ENCODE measurements at places on chromosomes 2 and 18. TPM values are rescaled to one million over a fixed set of nuclear protein-coding genes. Genes with fewer than 3 reads are reported as not detected.

DNA sequence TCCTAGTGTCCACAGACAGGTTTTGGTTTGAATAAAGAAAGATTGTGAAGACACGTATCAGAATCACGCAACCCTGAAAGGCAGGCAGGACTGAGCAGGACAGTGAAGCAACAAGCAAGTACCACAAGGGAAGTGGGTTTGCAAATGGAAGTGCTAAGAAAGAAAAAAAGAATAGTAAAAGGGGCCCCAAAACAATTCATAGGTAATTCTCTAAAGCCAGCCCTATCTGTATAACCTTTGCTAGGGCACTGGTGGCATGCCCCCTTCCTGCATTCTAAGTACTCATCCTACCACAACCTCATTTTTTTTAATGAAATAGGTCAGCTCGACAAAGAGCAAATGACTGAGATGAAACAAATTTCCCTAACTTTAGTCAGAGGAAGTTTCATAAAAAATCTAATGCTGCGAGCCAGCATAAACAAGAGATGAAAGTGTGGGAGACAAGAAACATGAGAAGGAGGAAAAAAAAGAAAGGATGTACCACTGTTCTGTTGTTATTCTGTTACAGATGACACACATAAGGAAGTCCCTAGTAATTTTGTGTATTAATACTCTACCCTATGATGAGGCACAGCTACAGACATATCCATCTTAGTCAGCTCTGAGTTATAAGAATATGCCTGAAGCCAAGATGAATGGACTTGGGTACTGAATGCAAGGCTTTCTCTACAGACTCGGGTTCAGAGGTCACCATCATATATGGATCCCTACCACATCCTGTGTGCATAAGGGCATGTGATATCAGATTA, 32.2 kb downstream of the IKZF2 start:
- H3K4me1 ChIP-seq, result no peaks in the 10 kb centered on the region
- no peak overlapping the region for H3K27ac ChIP-seq
- DNase-seq, result no peak
- H3K36me3 ChIP-seq, result no peaks in the 10 kb centered on the region

GRCh38 chr18:78939105-78939504, 40.5 kb upstream of the SALL3 start:
- H3K36me3 ChIP-seq, result no peaks in the 10 kb centered on the region
- no peak overlapping the region for H3K4me3 ChIP-seq
- no peak overlapping the region for H3K27ac ChIP-seq
- no peak for DNase-seq
- no peaks in the 10 kb centered on the region for H3K4me1 ChIP-seq

GRCh38 chr2:109128616-109129355, at the start of gene SH3RF3:
Gene SH3RF3 (plus strand): TSS chr2:109129205.
- no peaks in the 10 kb centered on the region for H3K36me3 ChIP-seq
- no peaks in the 10 kb centered on the region for H3K4me1 ChIP-seq
- H3K27ac ChIP-seq, result peak within 1 kb of the TSS; percentile 42
- DNase-seq, result no peak

GRCh38 chr2:176457481-176457880, 188.2 kb downstream of the MTX2 start:
- no peak overlapping the region for H3K27ac ChIP-seq
- no peak for DNase-seq
- no peaks in the 10 kb centered on the region for H3K4me1 ChIP-seq

- DNase-seq, result no peak
- H3K27me3 ChIP-seq, result no peaks in the 10 kb centered on the region
- peaks cover 2% of the 10 kb centered on the region for H3K4me1 ChIP-seq
- no peak overlapping the region for H3K4me3 ChIP-seq
- H3K36me3 ChIP-seq, result no peaks in the 10 kb centered on the region
These were observed 27.8 kb downstream of the CHN1 start for GRCh38 chr2:174977364-174977763.

- H3K36me3 ChIP-seq, result no peaks in the 10 kb centered on the region
- H3K4me1 ChIP-seq, result no peaks in the 10 kb centered on the region
- no peak overlapping the region for H3K27ac ChIP-seq
- no peak overlapping the region for H3K4me3 ChIP-seq
- DNase-seq, result no peak
These were observed 1058.7 kb upstream of the KLHL29 start for GRCh38 chr2:22326250-22326649.

GRCh38 chr2:66565291-66565690, 130.4 kb downstream of the MEIS1 start:
- H3K27me3 ChIP-seq, result no peaks in the 10 kb centered on the region
- DNase-seq, result no peak
- H3K4me3 ChIP-seq, result no peak overlapping the region
- no peaks in the 10 kb centered on the region for H3K4me1 ChIP-seq
- H3K27ac ChIP-seq, result no peak overlapping the region
- H3K36me3 ChIP-seq, result no peaks in the 10 kb centered on the region

- no peak overlapping the region for H3K27ac ChIP-seq
- no peaks in the 10 kb centered on the region for H3K36me3 ChIP-seq
- H3K27me3 ChIP-seq, result no peaks in the 10 kb centered on the region
These were observed 41.8 kb downstream of the TIMM21 start for GRCh38 chr18:74190086-74190485.

- H3K4me3 ChIP-seq, result no peak overlapping the region
- peak overlapping the region; percentile 67 for H3K27ac ChIP-seq
- DNase-seq, result no peak
- H3K27me3 ChIP-seq, result no peaks in the 10 kb centered on the region
- H3K36me3 ChIP-seq, result peaks cover 40% of the 10 kb centered on the region
These were observed 23.5 kb downstream of the HADHB start for GRCh38 chr2:26268213-26268612.

GRCh38 chr2:240239325-240239724, 98.9 kb upstream of the OTOS start:
- H3K36me3 ChIP-seq, result no peaks in the 10 kb centered on the region
- no peak overlapping the region for H3K27ac ChIP-seq
- DNase-seq, result no peak

- H3K36me3 ChIP-seq, result no peaks in the 10 kb centered on the region
- H3K4me3 ChIP-seq, result no peak overlapping the region
- DNase-seq, result no peak
- no peak overlapping the region for H3K27ac ChIP-seq
- no peaks in the 10 kb centered on the region for H3K4me1 ChIP-seq
- H3K27me3 ChIP-seq, result no peaks in the 10 kb centered on the region
These were observed 475.5 kb downstream of the SOX11 start for GRCh38 chr2:6167592-6168138.

- no peaks in the 10 kb centered on the region for H3K27me3 ChIP-seq
- no peak overlapping the region for H3K27ac ChIP-seq
- no peaks in the 10 kb centered on the region for H3K4me1 ChIP-seq
- no peak for DNase-seq
- no peaks in the 10 kb centered on the region for H3K36me3 ChIP-seq
These were observed 67.8 kb downstream of the NXPH2 start for GRCh38 chr2:138712212-138712979.

DNA sequence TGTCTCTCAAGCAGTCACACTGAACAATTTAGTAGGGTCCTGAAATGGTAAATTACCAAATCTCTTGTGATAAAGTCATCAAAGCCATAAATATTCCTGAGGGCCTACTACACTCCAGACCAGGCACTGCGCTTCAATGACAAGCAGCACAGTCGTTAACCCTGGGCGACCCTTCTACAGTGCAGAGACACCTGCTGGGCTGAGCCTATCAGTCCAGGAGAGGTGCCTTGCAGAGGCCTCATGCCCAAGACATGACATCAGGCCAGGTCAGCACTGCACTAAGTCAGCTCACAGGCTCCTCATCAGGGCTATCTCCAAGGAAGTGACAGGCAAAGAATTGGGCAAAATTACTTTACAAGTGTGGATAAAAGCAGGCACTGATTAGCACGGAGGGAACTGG, 166.4 kb upstream of the EPB41L3 start:
- H3K27me3 ChIP-seq, result no peaks in the 10 kb centered on the region
- H3K27ac ChIP-seq, result no peak overlapping the region
- H3K4me1 ChIP-seq, result no peaks in the 10 kb centered on the region
- no peak overlapping the region for H3K4me3 ChIP-seq
- no peak for DNase-seq

DNA sequence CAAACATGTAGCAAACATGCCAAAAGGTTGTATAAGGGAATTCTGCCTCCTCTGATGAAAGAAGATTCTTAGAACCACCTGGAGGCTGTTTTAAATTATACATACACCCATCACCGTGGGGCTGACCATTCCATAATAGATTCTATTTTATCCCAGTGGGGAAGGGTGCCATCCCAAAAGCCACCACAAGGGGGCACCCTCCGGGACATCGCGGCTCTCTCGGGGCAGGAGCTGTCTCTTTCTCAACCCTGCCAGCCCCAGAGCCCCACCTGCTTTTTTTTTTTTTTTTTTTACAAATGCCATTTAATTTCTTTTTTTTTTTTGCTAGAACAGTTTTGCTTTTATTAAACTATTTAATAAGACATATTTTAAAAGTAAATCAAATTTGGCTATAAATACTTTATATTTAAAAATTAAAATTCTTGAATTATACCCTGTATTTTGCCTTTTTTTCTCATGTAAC, 8.6 kb upstream of the MTCL1 start:
- no peaks in the 10 kb centered on the region for H3K27me3 ChIP-seq
- no peaks in the 10 kb centered on the region for H3K36me3 ChIP-seq
- H3K4me3 ChIP-seq, result no peak overlapping the region
- no peaks in the 10 kb centered on the region for H3K4me1 ChIP-seq
- DNase-seq, result peak; percentile 92
- H3K27ac ChIP-seq, result no peak overlapping the region

- DNase-seq, result no peak
- no peak overlapping the region for H3K4me3 ChIP-seq
- H3K27me3 ChIP-seq, result no peaks in the 10 kb centered on the region
- H3K36me3 ChIP-seq, result no peaks in the 10 kb centered on the region
These were observed 401.1 kb upstream of the CHAC2 start for GRCh38 chr2:53366543-53366942.

DNA sequence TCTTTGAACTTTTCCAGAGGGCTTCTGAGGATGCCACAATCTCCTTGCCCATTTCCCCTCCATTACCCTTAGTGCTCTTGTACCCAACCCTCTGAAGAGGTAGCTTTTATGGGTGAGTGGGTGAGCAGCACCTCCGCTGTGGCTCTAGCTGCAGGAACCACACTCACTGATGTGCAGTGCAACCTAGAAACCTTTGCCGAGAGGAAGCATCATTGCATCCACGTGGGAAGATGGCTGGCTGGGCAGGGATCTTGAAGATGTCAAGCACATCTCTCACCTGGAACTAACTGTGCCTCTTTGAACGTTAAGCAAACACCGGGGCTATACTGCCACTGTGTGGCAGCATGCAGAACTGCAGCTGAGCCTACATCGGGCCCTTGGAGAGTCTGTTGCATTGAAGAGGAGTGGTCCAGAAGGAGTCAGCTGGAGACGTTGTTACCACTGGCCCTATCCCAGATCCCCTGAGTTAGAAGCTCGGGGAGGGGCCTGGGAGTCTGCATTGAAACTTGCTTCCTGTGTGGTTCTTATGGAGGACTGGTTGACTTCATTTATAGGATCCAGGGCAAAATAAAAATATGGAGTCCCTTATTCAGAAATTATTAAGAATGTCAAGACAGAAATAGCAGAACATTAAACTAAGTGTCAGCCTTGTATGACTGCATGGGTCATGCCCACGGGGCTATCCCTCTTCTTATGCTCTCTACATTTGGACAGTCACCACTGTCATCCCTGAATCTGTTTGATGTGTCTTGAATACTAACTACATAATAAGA, 28.7 kb downstream of the IGFBP5 start:
- no peaks in the 10 kb centered on the region for H3K36me3 ChIP-seq
- H3K4me3 ChIP-seq, result no peak overlapping the region
- no peaks in the 10 kb centered on the region for H3K27me3 ChIP-seq
- no peaks in the 10 kb centered on the region for H3K4me1 ChIP-seq

DNA sequence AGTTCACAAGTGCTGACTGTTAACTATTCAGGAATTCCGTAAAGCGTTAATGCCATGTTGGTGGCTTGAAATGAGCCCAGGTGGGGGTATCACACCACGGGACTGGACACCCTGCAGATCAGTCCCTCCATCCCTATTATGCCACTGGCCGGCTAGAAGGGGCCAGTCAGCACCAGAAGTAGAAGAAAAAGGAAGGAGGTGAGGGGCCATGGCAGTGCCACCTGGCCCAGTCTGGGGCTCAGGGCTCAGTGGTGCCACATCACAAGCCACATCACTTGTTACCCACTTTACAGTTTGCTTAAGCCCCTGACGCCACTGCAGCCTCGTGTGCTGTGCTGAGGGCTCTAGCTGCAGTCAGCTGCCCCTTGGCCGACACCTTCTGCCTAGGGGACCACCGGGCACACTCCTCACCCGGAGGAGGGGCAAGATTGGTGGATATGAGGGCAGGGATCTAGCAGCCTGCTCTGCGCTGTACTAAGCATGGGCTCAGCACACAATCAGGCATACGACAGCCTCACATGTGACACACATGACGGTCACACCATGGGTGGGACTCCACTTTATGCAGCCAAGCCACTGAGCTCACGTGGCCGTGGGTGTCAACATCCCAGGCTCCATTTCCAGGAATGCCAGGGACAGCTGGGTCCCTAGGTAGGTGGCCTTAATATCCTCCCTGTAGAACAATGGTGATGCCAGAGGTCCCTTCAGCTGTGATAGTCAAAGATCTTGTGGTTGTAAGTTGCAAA, 3.6 kb downstream of the LIMS2 start:
- no peaks in the 10 kb centered on the region for H3K27me3 ChIP-seq
- peak overlapping the region; percentile 90 for H3K27ac ChIP-seq
- H3K4me1 ChIP-seq, result peaks cover 12% of the 10 kb centered on the region

DNA sequence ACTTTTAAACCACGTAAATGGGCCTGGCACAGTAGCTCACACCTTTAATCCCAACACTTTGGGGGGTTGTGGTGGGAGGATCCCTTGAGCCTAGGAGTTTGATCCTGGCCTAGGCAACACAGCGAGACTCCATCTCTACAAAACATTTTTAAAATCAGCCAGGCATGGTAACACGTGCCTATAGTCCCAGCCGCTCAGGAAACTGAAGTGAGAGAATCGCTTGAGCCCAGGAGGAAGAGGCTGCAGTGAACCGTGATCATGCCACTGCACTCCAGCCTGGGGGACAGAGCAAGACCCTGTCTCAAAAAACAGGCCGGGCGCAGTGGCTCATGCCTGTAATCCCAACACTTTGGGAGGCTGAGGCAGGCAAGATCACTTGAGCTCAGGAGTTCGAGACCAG, 12.2 kb downstream of the ROCK1 start:
- no peak for DNase-seq
- no peaks in the 10 kb centered on the region for H3K36me3 ChIP-seq
- H3K27me3 ChIP-seq, result no peaks in the 10 kb centered on the region

- peak overlapping the region; percentile 21 for H3K4me3 ChIP-seq
- no peak for DNase-seq
- peaks cover 30% of the 10 kb centered on the region for H3K4me1 ChIP-seq
- no peaks in the 10 kb centered on the region for H3K27me3 ChIP-seq
- H3K36me3 ChIP-seq, result peaks cover 9% of the 10 kb centered on the region
These were observed 226.0 kb downstream of the FAM210A start for GRCh38 chr18:13500227-13500865.

SPATA3 gene
- not detected for total RNA-seq

NGEF gene
- total RNA-seq, result 12.9 TPM

INHA gene
- not detected for total RNA-seq

ALK gene
- total RNA-seq, result 0.39 TPM

FEV gene
- not detected for total RNA-seq

TUBA3E gene
- total RNA-seq, result not detected

SERPINB11 gene
- not detected for total RNA-seq

CAPN14 gene
- total RNA-seq, result not detected

ZSWIM2 gene
- total RNA-seq, result not detected

RMC1 gene
- total RNA-seq, result 19.2 TPM

NT5C1B gene
- not detected for total RNA-seq

SLC5A7 gene
- 0.87 TPM for total RNA-seq

DSG1 gene
- not detected for total RNA-seq

VAMP5 gene
- 63.6 TPM for total RNA-seq

Measured in tibial nerve (tissue), 4 donors.